ENCODE measurements at places on chromosomes 1 and 21.

DNA sequence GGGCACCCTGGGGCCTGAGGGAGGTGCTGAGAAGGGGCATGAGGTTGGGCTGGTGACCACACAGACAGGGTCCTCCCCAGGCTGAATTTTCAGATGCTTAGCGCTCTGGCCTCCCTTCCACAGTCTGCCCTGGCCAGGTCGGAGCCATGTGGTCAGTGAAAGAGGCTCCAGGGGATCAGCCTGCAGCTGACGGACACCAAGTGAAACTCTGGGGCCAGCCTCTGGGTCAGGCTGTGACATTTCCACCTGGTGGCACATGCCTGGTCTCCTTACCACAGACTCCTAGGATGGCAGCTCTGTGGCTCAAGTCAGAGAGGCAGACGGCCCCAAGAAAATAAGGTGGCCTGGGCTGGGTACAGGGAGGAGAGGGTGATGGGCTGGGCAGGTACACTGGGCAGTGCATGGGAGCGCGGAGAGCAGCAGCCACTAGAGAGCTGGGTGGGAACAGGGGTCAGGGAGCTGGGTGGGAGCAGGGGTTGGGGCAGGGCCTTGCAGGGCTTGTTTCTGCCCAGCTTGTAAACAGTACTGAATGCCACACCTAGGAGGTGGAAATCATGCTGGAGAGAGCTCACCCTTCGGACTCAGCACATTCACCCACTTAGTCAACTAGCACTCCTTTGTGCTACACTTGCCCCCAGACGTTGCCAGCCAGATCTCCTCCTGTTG lies 20.7 kb upstream of the ADARB1 start:
- DNase-seq = no peak

DNA sequence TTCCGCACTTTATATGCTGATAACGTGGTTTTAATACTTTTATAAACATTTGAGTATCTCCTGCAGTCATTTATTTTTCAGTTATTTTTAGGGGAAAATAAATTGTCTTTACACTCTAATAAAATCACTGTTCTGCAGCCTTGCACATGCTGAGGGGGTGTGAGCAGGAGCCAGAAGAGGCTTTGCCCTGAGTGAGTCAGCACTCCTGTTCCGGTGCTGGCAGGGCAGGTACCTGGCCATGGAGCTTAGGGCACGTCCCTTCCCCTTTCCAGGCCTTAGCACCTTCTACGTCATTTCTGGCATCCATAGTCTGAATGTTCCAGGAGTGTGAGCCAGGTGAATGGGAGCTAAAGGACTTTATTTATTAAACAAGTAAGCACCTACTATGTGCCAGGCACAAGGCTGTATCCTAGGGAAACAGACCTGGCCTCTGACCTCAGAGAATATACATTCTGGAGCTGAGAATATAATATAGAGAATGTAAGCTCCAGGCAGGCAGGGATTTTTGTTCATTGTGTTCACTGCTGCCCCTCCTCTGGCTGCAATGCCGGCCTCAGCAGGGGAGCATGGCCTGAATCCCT lies 402.9 kb downstream of the PTPRU start:
- no peak for DNase-seq

GRCh38 chr1:219503604-219504003 lies 109.3 kb downstream of the ZC3H11B start:
- DNase-seq = no peak

DNA sequence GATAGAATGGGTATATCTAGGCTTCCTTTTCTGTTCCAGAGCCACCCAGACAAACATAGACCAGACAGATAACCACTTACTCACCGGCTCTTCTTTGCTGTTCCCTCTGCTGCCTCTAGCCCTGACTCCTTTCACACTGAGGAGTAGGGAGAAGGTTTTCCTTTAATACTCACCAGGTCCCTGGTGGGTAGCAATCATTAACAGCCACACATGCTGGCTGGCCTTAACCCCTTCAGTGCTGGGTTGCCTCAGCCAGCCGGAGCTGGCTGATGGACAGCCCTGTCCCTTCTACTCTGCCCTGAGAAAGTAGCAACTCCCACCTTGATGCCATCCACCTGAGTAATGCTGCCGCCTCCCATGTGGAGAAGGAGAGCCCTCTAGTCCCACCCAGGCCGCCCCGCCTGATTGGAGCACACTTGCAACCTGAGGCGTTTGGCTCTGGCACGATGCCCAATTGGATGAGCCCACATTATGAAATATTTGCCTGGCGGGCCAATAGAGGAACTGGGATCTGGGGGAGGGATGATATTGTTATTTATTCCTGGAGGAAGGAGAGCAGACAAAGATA lies 71.6 kb downstream of the PLEKHA6 start:
- no peak for DNase-seq

- peak; percentile 65 for DNase-seq
These were observed 102.5 kb upstream of the TARDBP start for GRCh38 chr1:10909697-10910680.

GRCh38 chr1:23216771-23217420 lies 406 bp downstream of the HTR1D start:
- no peak for DNase-seq

DNA sequence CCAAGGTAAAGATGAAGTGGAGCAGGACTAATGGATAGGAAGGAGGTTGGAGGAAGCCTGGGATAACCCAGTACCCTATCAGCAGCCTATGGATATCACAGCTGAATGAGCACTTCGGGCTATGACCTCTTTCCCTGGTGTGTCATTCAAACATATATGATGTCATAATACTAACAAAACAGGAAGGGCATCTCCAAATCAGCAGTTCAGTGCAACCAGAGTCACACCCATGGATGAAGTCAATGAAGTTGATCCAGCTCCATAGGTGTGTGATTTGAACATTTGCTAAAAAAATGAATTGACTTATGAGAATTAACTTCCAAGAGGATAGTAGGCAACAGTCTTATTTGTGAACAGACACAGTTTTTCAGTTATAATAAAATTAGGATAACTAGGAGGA lies 1.7 kb upstream of the C1orf116 start:
- DNase-seq = no peak

GRCh38 chr1:225944951-225945350 lies 3.9 kb upstream of the LEFTY2 start:
- no peak for DNase-seq

GRCh38 chr1:93842750-93843500 lies 36.1 kb downstream of the DNTTIP2 start:
- DNase-seq = no peak

GRCh38 chr1:211329764-211330201 lies 3.1 kb downstream of the TRAF5 start:
- no peak for DNase-seq

GRCh38 chr1:236341298-236341697 lies 52.8 kb upstream of the EDARADD start:
- no peak for DNase-seq

- DNase-seq = no peak
These were observed 8.4 kb downstream of the KCNN3 start for GRCh38 chr1:154861607-154862094.

DNA sequence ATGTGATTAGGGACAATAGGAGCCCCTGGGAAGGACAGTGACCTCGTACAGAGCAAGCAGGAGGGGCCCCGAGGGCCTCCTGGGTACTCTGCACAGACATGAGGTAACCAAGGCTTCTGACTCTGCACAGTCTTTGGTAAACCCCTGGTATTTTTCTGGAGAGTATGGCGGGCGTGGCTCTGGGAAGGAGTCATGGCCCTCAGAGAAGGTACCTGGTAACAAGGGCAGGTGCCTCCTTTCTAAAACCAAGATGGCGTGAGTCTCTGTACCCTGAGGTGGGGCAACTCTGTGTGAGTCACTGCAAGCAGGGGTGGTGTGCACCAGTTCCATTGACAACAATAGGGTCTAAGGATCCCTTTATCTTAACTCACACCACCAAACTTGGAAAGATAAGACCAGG lies 39.9 kb upstream of the SLC19A1 start:
- DNase-seq = no peak

- no peak for DNase-seq
These were observed 44.1 kb upstream of the BCL10 start for GRCh38 chr1:85320371-85321131.
